ENCODE measurements at places on chromosomes 12 and 14.

GRCh38 chr14:94009767-94010166, 12.7 kb downstream of the CCDC197 start:
- DNase-seq = no peak

DNA sequence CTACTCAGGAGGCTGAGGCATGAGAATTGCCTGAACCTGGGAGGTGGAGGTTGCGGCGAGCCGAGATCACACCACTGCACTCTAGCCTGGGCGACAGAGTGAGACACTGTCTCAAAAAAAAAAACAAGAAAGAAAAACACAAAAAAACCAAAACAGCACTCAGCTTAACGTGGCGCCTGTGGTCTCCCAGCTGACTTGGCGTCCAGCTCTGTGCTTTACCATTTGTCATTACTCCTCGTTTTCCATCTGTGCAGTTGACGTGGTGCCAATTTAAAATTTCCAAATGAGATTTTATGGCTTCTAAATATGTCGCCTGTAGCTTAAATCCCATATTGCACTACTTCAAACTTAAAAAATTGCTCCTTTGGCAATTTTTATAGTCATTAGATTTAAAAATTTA, 2.0 kb downstream of the MGP start:
- no peak for DNase-seq

- DNase-seq = no peak
Measured at GRCh38 chr12:13152281-13152680, 44.2 kb upstream of the EMP1 start.

GRCh38 chr12:81949841-81950308, 190.7 kb upstream of the PPFIA2 start:
- no peak for DNase-seq

DNA sequence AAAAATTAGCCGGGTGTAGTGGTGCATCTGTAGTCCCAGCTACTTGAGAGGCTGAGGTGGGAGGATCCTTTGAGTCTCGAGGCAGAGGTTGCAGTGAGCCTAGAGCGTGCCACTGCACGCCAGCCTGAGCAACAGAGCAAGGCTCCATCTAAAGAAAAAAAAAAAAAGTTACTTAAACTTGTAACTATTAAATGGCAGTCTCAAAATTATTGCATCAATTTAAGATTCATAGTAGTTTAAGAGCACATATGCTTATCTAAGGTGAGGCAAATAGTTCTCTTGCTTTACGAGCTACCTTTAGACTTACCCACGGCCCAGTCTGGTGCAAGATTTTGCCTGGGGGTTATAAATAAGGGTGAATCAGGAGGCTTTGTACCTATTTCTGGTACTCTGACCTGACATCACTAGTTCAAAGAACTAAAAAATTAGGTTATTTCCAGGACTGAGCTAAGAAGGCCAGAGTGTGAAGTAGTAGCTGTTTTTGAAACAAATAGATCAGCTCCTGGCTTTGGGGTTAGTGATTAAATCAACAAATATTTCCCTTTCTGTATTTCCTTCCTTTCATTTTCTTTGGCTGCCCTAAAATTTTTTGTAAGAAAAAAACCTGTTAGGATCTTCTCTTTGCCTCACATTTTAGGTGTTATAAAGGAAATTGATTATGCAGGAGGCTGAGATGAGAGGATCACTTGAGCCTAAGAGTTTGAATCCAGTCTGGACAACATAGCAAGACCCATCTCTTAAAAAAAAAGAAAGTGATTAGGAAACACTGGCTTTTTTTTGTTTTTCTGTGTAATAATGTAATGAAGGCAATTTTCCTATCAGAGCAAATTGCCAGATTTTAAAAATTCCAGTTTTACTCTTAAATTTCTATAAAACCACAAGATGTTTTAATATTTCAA, 3.6 kb downstream of the MGAT2 start:
- no peak for DNase-seq

- no peak for DNase-seq
Measured at GRCh38 chr12:129949651-129950050, 45.8 kb upstream of the TMEM132D start.

- no peak for DNase-seq
Measured at GRCh38 chr12:108337235-108338223, 1.6 kb downstream of the CMKLR1 start.

DNA sequence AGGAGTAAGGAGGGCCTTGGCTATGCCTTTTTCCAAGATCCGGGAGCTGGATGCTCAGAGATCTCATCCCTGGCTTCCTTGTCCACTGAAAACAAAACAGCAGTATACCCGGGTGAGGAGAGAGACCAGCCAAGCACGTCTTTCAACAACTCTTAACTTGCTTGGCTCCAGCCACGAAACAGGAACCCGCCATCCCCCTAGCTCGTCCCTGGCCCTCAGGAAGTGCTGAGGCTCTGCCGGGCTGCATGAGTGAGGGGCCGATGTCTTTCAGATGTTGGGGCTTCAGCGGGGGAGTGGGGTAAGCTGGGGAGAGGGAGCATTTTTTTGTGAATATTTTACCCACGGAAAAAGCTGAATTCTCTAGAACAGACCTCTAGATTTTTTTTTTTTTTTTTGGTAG, 231.1 kb downstream of the CACNA1C start:
- no peak for DNase-seq
